Activated naive CD4-positive, alpha-beta T cell treated with anti-CD3 and anti-CD28 coated beads, Interleukin-2, amount 50 U/mL, for 16 hours (primary cell): ENCODE measurements at places on chromosomes 2 and 18.

- DNase-seq = no peak
Measured at GRCh38 chr2:42567364-42567763, 1.1 kb upstream of the MTA3 start.

DNA sequence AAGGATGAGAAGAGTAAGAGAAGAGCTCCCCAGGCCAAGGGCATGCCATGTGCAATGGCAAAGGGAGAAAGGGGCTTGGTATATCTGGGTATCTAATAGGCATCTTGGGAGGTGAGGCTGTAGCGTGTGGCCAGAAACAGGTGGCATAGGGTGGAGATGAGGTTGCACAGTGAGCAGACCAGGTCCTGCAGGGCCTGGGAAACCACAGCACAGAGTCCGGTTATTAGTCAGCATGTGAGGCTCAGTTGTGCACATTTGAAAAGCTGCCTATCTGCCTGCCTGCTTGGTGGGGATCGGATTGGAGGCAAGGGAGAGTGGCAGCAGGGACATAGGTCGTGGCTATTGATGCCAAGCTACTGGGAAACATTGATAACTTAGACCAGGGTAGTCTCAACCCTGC lies 190.6 kb downstream of the TPGS2 start:
- DNase-seq = no peak

- DNase-seq = no peak
Measured at GRCh38 chr2:221399183-221399582, 172.9 kb downstream of the EPHA4 start.

DNA sequence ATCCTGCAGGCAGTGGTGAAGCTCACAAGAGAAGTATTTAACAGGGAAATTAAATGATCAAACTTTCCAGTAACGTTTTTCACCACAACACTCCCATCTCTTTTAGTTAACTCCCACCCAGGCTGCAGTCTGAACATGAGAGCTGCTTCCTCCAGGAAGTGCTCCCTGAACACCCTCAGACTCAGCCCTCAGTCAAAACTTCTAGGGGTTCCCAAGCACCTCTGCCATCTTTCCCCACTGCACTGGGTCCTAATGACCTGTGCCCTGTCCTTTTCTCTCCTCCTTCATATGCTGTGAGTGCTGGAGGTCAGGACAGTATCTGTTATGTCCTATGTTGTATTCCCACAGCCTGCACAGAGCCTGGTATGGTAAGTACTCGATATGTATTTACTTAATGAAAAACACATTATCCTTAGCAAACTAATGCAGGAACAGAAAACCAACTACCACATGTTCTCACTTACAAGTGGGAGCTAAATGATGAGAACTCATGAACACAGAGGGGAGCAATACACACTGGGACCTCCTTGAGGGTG lies 49.2 kb upstream of the ASPRV1 start:
- no peak for DNase-seq

DNA sequence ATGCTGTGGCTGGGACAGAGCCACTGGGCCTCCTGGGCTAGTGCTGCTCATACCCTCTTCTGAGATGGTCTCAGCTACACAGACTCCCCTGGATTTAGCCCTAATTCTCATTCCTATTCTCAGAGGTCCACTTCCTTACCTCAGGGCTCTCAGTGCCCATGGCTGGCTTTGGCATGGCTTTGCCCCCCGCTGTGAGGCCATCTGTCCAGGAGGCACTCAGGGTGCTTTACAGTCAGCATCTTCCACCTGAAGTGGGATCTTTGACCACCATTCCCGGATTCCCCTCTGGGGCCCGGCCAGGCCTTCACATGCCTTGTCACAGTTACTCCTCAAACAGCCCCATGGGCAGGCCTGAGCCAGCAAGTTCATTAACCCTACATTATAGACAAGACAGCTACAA lies 161.8 kb downstream of the CELF4 start:
- DNase-seq = no peak

DNA sequence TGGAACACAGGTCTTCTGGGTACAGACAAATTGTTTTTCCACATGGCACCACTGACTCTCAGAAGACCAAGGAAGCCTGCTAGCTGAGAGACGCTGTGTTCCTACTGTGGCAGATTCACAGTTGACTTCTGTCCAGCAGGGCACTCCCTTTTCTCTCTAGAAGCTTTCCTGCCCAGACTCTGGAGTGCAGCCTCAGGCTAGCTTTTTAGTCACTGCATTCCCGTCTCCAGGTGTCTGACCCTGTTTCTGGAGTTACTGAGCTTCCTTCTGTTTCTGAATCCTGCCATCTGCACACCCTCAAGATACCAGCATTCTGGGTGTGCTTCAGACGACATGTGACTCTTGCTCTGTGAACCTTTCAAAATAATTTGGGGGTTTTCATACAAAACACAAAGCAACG lies 125.1 kb downstream of the TMEM200C start:
- DNase-seq = no peak

GRCh38 chr2:188385857-188386256 lies 94.2 kb downstream of the GULP1 start:
- DNase-seq = no peak

DNA sequence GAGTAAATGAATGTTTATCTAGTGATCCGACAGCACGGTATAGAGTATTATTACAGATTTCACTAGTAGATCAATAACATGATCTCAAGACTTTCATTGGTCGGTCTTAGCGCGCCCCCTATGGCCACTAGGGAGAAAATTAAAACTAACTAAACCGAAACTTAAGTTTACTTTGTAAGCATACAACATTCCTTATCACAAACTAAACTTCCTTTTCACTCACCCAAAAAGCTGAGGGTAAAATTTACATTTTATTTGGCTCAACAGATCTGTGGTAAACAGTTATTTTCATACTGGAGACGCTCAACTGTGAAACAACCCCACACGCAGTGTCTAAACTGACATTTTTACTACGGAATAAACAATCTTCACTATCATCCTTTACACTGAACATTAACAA lies 215.6 kb upstream of the MAP2 start:
- DNase-seq = no peak

DNA sequence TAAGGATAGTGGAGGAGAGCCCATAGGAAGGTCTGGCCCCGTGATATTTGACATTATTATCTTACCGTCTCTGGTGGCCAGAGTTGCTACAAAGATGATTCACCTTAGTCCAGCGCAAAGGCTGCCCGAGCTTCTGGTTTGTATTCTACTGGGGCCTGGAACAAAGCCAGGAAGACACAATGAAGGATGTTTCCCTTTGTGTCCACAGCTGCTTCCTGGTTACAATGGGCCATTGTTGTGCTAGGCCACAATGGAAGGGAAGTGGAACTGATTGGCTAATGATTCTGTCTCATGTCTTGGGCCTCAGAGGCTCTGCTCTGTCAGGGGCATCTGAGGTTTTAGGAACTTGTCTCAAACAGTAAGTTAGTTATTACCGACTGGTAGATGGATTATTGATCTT lies 132.2 kb downstream of the TDRD15 start:
- DNase-seq = no peak

- no peak for DNase-seq
Measured at GRCh38 chr2:179487010-179487731, 222.5 kb upstream of the SESTD1 start.

DNA sequence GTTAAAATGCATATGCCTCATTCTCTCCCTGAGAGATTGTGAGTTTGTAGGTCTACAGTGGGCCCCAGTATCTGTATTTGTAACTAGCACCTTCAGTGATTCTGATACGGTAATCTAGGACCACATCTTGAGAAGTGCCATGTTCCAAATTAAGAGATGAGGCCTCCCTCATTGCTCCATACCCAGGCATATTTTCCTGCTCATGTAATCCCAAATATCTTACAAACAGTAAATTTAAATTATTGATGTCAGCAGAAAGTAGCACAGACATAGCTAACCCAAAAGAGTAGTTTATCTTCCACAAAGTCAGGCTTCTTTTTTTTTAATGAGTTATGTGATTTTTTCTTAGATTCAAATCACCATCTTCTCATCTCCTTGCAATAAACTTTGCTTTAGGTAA lies 263.8 kb downstream of the SETBP1 start:
- no peak for DNase-seq

DNA sequence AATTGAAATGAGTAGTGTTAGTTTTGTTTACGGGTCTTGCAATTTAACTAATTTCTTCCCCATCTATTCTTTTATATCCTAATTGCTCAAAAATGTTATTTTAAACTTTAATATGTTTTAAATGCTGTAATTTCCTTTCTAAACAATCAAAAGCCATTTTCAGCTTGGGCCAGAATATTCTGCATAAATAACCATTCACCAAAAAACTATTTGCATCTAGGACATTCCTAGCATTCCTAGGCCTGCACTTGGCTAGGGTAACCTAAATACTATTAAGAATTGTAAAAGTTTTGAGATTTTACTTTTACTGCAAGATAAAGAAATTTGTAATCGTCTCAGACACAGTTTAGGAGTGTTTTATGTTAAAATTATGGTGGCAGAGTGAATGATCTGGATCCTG lies 7.8 kb upstream of the ETAA1 start:
- no peak for DNase-seq

DNA sequence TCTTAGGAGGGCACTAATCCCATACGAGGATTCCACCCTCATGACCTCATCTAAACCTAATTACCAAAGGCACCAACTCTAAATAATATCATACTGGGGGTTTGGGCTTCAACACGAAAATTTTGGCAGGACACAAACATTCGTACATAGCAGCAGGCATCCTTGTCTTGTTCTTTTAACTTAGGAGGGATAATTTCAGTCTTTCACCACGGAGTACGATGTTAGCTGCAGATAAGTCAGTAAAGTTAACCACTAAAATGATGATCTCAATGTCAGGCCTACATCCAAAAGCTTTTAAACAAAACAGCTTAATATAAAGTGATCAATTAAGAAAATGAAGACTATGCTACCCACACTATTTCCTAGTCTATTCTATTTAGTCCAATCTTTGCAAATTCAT lies 74.9 kb downstream of the ID2 start:
- DNase-seq = no peak

- no peak for DNase-seq
Measured at GRCh38 chr2:134576478-134576877, 142.3 kb downstream of the TMEM163 start.

DNA sequence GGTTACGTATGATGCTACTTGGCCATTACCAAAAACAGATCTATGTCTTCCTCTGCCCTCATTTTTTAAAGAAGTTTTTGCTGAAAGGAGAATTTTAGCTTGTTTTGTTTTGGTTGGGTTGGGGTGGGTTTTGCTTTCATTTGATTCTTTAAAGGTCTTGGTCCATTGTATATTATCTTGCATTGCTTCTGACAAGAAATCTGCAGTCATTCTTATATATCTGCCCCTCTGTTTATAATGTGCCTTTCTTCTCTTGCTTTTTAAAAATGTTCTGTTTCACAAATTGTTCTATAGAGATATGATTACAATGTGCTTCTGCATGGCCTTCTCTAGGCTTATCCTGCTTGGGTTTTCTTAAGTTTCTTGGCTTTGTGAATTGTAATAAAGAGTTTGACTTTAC lies 660.6 kb downstream of the RNF144A start:
- no peak for DNase-seq

GRCh38 chr2:100704711-100705110 lies 115.2 kb upstream of the NPAS2 start:
- DNase-seq = no peak

GRCh38 chr18:58780045-58780444 lies 84.6 kb upstream of the ZNF532 start:
- no peak for DNase-seq

GRCh38 chr2:148132412-148132811 lies 111.5 kb downstream of the MBD5 start:
- no peak for DNase-seq

- no peak for DNase-seq
Measured at GRCh38 chr2:160397530-160397865, 96.1 kb downstream of the RBMS1 start.

- DNase-seq = no peak
Measured at GRCh38 chr2:130346041-130346740, 3.5 kb downstream of the IMP4 start.

DNA sequence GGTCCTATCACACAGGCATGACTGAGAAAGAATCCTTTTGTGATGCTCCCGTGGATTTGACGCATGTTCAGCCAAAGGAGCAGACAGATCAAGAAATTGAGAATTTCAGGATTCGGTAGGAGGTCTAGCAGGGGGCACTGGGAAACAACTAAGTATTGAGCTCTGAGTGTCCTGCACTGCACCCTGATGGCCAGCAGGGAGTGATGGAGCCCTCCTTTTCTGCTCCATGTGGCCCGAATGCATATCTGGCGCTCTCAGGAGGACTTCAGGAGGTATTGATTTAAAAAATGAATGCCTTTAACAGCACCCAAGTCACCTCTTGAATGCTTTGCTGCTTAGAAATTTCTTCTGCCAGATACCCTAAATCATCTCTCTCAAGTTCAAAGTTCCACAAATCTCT lies 58.0 kb downstream of the ZNF519 start:
- no peak for DNase-seq

GRCh38 chr2:96507957-96508520 lies 2.9 kb upstream of the NEURL3 start:
- peak; percentile 92 for DNase-seq

DNA sequence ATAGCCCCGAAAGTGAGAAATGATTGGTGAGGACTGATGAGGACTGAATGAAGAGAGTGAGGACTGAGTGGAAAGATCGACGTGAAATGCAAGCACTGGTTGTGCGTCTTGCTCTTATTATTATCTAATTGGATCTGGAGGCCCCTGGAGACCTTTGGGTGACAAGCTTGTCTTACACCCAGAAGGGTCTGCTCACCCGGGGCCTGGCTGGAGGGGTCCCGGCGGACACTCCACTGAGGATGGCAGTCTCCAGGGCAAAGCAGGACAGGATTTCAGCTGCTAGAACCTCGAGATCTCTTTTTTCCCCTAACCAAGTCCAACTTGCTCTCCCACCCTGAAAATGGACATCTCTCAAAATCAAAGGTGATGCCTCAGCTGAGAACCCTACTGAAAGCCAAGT lies 160.2 kb downstream of the MYT1L start:
- DNase-seq = no peak

DNA sequence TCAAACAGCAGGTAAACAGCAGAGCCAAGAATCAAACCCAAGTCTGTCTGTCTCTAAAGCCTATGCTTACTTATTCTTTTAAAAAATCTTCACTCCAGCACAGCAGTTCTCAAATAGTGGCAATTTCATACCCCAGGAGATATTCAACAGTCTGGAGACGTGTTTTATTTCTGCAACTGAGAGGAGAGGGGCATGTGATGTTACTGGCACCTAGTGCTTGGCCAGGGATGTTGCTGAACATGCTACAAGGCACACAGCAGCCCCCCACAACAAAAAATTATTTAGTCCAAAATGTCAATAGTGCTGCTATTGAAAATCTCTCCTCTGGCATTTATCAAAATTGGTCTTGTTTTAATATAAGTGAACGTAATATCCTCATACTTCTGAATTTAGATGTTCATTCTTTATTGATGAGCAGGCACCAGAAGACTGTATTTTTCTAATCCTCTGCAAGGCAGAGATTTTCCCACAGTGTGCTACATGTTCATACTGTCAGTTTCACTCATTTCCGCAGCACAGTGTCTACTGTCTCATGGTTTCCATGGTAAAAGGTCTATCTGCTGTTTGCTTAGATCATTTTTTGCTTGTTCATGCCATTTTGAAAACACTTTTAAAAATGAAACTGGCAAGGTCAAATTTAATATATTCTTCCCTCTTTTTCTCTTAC lies 90.5 kb downstream of the LRATD1 start:
- no peak for DNase-seq
